ENCODE measurements at places on chromosomes 11 and 22.

DNA sequence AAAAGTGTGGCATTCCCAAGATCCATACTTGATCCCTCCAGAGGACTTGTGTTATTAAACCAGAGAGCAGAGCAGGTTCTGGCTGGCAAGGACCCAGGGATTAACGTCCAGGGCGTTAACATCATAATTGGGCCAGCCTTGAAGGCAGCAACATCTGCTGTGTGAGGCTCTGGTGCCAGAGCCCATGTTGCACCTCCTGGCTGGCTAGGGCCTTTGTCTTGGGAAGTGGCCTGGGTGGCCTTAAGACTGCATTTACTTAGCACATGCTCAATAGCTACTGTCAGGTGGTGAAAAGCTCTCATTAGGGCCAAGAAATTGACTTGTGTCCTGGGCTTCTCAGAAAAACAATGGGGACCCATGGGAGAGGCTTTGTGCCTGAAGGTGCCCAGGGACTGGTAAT is 66.6 kb downstream of the CACNG2 start:
- no peak for DNase-seq

DNA sequence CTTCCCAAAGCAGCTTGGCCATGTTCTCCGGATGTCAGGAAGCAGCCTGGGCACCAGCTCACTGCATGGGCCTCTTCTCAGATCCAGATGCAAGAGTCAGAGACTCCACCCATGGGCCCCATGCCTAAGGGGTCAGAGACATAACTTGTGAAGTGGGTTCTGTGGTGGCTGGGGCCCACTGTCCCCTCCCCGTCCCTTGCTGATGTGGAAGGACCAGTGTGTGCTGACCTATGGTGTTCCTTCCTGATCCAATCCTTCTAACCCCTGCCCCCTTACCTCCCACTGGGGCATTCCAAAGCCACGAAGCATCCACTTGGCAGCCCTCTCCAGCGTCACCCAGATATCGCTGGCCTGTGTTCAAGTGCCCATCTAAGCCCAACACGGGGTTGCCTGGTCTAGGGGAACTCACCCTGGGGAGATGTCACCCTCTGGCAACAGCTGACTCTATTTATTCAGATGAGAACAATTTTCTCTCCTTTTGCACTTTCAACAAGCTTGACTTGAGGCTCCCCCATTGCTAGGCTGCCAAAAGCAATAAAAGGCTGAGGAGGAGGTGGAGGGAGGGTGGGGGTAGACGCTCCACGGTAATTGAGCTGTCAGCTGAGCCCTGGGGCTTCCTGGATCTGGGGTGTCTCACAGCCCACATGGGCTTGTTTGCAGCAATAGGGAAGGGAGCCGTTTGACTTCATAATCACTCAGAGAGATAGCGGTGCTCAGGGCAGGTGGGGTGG is 158.5 kb downstream of the ADAMTS15 start:
- peak; percentile 12 for DNase-seq

DNA sequence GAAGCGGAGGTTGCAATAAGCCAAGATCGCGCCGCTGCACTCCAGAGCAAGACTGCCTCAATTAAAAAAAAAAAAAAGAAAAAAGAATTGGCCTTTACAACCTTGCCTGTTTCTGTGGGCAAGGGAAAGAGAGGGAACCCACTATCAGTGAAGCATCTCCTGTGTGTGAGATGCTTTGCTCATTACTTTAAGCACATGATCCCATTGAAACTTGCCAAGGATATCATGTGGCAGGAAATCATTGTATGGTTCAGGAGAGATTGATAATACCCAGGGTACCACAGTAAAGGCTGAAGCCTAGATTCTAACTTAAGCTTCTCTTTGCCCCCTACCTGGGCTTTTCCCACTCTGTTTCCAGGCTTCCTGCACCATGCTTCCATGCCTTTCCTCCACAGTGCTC is 3.6 kb downstream of the LDLRAD3 start:
- DNase-seq, result no peak

- no peak for DNase-seq
These were observed 11.6 kb downstream of the MMP3 start for GRCh38 chr11:102831489-102832440.

GRCh38 chr22:36385491-36386350 is 2.0 kb downstream of the MYH9 start:
- no peak for DNase-seq

GRCh38 chr11:62603776-62604299 is 2.2 kb upstream of the MTA2 start:
- DNase-seq, result no peak

- DNase-seq, result no peak
These were observed 12.0 kb downstream of the BACE1-AS start for GRCh38 chr11:117303101-117303500.

DNA sequence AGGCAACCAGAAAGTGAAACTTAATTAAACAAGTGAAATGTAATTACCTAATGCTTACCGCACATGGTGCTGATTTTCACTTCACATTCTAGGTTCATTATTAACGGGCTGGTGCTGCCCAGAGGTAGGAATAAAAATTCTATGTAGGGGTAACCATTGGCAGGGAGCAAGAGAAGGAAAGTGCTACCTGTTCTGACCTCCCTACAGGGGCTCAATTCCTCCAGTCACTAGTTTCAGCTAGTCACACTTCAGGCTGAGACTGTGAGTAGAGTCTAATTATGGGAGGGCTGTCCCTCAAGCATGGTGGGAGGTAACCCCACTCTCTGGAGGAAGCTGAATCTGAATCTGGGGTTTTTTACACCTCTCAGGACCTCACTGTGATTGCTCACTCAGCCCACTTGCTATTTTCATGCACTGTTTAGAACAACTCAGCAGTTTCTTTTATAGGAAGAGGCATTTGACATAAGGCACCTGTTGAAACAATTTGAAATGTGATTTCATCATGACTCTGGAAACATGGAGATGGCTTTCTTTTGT is 75.4 kb downstream of the MAML2 start:
- no peak for DNase-seq

DNA sequence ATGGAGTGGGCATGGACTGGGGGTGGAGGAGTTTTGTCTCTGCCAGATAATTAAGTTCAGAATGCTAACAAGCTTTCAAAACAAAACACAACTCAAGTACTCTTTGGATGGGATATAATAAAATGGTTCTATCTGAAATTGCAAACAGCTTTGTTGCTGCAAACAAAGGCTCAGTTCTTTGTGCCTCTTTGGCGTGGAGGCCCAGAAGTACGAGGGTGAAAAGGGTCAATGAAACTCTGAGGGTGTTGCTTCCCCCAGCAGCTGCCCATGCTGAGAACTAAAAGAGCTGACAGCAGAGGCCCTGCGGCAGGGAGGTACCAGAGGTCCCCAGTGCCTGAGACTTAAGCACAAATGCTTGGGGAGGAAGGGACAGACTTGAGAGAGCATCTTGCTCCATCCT is 26.5 kb upstream of the IGSF22 start:
- DNase-seq, result peak; percentile 45

DNA sequence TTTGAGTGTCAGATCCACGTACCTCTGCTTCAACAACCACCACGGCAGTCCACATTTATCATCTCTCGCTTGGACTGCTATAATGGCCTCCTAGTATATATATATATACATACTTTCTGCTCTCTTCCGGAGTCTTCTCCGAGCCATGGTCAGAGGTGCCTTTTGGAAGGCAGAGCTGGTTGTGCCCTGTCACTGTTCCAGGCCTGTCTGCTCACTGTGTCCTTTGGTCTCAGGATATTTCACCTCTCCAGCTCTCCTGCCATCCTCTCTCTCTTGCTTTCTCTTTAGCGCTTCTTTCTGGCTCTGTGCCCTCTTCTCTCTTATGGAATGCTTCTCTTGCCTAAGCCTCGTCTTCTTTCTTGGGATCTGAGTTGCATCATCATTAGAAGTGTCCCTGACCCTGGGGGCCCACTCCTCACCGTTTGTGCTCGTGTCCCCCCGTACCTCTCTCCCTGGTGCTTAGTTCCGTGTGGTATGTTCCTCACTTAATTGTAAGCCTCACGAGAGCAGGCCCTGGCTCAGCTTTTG is 86.1 kb upstream of the RASSF10 start:
- no peak for DNase-seq

GRCh38 chr11:104573441-104573990 is 324.7 kb downstream of the CASP12 start:
- DNase-seq, result no peak

GRCh38 chr11:62771144-62772021 is at the start of gene TAF6L:
Gene TAF6L, plus strand, starts transcription at chr11:62771396. Its CDS starts 4,388 bp downstream, at chr11:62775784.
- DNase-seq, result peak; percentile 98

DNA sequence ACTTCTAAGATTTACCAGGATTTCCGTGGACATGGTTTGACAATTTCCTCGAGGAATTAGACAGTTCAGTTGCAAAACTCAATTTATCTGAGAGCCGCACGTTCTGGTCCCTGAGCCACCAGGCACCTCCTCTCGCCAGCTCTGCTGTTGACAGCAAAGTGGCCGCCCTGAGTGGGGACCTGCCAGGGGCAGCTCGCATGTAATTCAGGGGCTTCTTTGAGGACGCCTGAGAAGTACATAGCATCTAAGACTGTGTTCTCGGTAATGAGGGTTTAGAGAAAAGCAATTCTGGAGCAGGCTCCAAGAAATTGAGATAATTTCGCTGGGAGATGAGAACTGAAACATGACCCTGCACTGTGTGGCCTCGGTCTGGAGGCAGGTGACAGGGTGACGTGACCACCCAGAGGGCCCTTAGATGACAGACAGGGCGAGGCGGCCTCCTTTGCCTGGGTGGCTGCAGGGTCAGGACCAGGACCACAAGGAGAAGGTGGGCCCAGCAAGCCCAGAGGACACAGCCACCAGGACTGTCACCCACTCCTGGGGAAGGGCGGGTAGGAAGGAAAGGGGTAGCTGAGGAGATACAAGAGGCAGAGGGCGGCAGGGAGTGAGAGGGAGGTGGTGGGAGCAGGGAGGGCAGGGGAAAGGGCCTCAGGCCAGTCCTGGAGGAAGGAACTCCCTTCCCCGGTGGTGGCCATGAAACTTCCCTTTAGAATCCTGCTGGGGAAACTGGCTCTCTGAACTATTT is 55.0 kb downstream of the RTL6 start:
- DNase-seq, result no peak

GRCh38 chr11:47154616-47155570 is 21.8 kb downstream of the ARFGAP2 start:
- DNase-seq, result no peak

DNA sequence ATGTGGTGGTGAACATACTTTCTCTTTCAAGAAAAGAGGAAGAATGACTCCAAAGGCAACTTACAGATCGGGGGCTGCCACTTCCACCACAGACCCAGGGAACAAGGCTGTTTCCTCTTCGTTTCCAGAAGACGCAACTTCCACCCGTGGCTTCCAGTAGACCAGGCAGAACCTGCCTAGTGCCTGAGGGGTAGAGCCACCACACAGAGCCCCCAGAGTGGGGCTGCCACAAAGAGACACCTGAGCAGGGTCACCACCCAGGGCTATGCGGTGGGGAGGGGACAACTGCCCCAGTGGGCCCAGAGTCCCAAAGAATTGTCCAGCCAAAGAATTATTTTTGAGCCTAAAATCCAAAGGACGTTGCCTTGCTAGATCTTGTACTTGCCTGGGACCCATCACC is 16.7 kb upstream of the PHF21B start:
- no peak for DNase-seq
